Stimulated activated naive CD4-positive, alpha-beta T cell treated with Interleukin-2 at 50 U/mL for 16 hours (primary cell): ENCODE measurements at places on chromosomes 16 and 17.

- no peak for DNase-seq
Measured at GRCh38 chr17:76261421-76262215, 3.5 kb upstream of the UBALD2 start.

GRCh38 chr17:78166416-78166815 lies 2.0 kb upstream of the SYNGR2 start:
- DNase-seq: no peak

GRCh38 chr16:57721356-57722209 lies 14.0 kb upstream of the KATNB1 start:
- no peak for DNase-seq

GRCh38 chr17:799261-799660 lies 17.1 kb downstream of the MRM3 start:
- DNase-seq: no peak

- no peak for DNase-seq
Measured at GRCh38 chr17:81518113-81518784, 5.7 kb upstream of the ACTG1 start.

DNA sequence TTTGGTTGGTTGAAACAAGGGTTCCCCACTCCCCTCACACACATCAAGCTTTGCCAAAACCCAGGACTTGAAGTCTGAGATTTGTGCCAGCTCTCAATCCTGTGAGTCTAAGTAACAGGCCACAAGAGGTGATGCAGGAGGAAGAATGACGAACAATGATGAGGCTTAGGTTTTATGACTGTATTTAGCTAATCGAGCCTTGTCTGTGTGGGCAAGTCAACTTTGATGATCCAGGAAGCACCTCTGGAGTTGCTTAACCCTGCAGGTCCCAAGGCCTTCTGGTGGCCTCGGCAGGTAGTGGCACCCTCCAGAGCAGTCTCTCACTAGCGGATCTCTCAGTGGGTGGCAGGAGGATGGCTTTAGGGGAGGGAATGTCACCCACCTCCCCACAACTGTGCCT lies 28.7 kb downstream of the CDK5RAP3 start:
- DNase-seq: no peak

DNA sequence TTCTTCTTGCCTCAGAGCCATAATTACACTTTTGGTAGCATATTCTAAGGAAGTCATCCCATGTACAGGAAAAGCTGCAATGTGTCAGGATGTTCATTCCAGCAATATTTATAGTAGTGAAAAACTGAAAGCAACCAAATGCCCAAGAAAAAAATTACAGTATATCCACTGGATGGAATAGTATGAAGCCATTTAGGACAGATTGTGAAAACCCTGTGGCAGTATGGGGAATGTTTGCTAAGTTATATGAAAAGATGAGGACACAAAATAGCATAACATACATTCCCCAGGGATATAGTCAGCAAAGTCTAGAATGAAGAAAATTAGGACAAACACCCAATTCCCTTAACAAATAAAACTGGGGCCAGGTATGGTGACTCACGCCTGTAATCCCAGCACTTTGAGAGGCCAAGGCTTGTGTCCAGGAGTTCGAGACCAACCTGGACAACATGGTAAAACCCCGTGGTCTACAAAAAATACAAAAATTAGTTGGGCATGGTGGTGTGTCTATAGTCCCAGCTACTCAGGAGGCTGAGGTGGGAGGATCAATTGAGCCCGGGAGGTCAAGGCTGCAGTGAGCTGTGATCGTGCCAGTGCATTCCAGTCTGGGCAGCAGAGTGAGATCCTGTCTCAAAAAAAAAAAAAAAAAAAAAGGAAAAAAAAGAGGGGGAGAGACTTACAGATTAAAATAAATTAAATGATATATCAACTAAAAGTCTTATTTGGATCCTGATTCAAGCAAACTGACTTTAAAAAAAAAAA lies 2.3 kb downstream of the LRRC3C start:
- no peak for DNase-seq

- DNase-seq: peak; percentile 49
Measured at GRCh38 chr16:88561485-88562359, 8.5 kb upstream of the ZC3H18 start.

DNA sequence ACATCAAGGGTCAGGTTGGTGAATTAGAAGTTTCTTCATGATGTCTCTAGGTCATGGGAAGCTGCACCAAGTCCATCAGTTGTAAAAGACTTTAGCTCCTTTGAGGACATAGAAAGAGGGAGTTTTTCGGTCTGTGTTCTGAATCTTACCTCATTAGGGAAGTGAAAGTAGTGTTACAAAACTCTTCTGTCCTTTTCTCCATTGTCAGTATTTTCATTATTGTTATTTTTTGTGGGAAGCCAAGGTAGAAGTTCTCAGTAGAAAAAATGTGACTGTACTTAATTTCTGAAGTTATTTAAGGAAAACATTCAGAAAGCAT lies 24.2 kb downstream of the MAP3K3 start:
- no peak for DNase-seq

GRCh38 chr17:65987988-65988387 lies 203.9 kb downstream of the CEP112 start:
- DNase-seq: no peak

DNA sequence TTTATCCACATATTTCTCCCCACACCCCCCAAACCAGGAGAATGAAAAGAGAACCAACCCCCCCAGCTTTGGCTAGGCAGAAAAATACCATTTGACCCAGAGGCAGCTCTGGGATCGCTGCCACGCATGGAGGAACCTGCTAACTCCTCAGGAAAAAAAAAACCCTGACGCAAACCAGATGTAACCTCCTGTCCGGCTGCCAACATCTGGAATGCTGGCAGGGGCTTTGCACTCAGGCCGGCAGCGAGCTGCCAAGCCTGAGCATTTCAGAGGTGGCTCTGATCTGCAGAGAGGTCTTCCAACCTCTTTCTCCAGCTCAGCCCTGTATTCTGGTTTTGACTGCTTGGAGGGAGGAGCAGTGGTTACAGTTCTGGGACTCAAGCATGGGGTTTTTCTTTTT lies 8.2 kb downstream of the IGFBP4 start:
- DNase-seq: no peak

GRCh38 chr16:19417640-19418039 lies at the start of gene TMC5:
TMC5 (plus strand) TSS chr16:19417883; CDS start chr16:19440039, 22,156 bp downstream.
- no peak for DNase-seq

DNA sequence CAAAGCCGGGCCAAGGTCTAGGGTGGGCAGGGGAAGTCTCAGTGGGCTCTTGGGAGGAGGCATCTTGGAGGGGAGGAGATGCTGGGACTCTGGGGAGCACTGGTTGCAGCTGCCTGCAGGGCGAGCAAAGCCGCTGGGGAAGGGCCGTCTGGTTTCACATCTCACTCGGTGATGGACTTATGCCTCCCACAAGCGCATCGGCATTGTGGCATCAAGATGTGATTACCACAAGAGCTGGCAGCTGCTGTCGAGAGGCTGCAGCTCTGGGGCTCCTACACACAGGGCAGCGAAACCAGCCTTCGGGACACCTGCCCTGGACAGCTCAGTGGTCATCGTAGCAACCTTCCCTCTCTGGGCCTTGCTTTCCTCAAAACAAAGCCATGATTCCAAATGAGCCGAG lies 3.1 kb upstream of the KCNJ12 start:
- DNase-seq: no peak

DNA sequence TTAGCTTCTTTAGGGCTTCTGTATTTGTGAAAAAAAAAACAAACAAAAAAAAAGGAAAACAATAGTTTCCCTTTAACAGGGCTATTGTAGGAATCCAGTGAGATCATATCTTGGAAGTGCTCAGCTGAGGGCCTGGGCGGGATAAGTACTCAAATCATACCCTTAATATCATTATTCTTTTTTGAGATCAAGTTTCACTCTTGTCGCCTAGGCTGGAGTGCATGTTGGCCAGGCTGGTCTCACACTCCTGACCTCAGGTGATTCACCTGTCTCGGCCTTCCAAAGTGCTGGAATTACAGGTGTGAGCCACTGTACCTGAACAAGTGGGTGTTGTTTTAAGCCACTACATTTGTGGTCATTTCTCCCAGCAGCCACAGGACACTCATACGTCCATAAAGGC lies 87.0 kb downstream of the CDH13 start:
- no peak for DNase-seq

DNA sequence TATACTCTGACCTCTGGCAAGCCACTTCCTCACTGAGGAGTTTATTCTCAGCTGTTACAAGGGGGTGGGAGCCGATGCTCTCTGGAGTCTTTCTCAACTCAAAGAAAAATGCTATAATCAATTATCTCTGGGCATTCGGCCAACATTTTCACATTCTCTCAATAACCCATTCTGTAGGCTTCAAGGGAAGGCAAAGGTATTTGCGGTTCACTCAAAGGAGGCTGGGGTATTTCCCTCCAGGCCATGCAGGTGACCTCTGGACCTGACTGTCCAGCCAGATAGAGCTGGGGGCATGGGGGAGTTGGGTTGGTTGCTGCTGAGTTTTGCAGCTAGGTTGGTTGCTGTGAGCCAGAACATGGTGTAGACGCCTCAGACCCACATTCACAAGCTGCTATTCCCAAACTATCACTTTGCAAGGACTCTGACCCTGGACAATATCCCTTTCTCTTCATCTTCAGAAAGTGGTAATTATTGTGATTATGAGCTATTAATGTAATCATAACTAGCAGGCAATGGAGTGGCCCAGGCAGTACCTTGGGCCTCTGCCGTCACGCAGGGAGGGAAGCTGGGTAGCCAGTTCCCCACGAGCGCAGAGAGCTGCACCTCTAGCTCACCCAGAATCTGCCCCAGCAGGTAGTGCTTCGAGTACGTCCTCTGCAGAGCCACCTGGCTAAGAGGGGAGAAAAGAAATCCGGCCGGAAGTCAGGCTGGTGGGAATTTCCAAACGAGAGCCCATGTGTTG lies 42.1 kb downstream of the AIPL1 start:
- DNase-seq: no peak
